Eye (tissue), 1 donor: ENCODE measurements at places on chromosomes 2 and 18.

DNA sequence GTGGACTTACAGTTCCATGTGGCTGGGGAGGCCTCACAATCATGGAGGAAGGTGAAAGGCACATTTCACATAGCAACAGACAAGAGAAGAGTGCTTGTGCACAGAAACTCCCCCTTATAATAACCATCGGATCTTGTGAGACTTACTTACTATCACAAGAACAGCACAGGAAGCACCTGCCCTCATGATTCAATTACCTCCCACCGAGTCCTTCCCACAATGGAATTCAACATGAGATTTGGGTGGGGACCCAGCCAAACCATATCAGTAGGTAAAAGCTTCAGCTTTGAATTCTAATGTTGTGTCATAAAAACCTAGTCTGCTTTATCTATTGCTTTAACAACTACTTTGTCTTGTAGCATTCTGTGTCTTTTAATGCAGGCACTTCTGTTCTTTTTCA, 140.4 kb upstream of the PIK3C3 start:
- no peak for DNase-seq

DNA sequence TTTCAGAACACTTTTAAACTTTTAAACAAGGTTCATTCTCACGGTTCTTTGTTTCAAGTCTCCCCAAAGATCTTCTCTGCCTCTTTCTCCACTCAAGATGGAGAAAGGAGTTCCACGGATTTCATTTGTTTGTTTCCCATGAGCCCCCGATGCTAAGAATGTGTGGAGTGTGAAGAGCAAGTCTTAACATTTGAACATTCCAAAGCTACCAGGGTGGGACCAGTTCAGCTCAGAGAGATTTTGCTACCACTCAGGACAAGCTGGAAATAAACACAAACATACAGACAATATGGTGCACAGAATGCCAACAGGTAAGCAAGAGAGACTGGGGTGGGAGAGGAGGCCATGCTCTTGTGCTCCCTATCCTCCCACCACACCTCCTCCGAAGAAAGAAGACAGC, 56.7 kb downstream of the SPRED2 start:
- DNase-seq, result no peak

DNA sequence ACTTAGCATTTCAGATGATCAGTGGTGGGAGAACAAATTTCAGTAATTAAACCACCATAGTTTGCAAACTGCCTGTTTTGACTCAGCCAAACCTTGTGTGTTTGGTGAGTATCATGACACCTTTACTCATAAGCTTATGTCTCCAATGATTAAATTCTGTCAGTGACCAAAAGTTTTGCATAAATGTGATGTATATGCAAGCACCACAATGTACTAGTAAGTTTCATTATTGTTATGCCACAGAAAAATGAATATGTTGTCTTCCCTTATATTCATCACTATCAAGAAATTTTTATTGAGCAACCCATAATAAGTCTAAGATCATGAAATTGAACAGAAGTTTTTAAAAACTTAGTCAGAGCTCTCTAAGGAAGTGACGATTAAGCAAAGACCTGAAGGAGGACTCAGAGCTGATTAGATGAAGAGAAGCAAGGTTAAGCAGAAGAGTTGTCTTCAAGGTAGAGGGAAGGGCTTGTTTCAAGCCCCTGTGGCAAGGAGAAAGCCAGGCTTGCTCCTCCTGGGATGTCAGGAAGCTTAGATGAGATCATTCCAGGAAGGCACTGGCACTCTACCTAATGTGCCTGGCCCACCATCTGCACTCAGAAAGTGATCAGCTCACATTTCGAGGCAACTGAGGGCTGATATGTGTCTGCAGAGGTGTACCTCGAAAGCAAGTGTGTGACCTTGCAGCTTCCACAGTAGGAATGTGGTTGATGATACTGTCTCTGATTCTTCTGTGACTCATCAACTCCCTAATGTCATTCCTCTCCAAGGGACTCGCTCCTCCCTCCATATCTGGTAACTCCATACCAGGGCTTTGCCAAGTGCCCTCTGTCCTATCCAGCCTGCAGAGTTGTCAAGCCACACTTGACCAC, 54.7 kb downstream of the KCTD18 start:
- DNase-seq, result no peak

DNA sequence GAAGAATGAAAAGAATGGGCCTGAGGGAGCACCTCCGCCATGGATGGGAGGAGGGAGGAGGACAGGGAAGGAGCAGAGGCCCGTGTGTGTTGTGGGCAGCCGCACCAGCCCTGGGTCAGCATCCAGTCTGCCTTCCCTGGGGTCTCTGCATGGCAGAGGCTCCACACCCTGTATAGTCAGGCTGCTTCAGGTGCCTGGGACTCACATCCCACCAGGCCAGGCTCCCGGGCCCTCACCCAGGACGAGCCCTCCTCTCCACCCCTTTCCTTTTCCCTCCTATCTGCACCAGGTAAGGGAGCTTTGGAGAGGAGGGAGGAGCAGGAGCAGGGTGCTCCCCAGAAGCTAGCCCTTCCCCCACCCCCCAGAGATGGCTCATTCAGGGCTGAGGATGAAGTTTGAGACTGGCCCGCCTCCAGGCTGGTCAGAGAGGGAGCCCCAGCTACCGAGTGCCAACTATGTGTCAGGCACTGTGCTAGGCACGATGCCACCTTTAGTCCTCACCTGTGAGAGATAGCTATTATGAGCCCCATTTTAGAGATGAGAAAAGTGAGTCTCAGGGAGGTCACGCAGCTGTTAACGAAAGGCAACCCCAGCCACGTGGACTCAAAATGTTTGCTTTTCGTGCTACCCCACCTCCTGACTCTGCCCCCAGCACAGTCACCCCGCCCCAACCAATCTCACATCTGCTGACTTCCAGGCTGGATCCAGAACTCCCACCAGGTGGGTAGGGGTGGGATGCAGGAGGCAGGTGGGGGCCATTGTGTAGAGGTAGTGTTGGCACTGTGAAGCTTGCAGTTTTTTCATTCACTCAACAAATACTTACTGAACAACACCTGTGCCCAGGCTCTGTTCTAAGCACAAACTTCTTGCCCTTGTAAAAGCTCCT, 242.1 kb downstream of the DYSF start:
- DNase-seq, result no peak

DNA sequence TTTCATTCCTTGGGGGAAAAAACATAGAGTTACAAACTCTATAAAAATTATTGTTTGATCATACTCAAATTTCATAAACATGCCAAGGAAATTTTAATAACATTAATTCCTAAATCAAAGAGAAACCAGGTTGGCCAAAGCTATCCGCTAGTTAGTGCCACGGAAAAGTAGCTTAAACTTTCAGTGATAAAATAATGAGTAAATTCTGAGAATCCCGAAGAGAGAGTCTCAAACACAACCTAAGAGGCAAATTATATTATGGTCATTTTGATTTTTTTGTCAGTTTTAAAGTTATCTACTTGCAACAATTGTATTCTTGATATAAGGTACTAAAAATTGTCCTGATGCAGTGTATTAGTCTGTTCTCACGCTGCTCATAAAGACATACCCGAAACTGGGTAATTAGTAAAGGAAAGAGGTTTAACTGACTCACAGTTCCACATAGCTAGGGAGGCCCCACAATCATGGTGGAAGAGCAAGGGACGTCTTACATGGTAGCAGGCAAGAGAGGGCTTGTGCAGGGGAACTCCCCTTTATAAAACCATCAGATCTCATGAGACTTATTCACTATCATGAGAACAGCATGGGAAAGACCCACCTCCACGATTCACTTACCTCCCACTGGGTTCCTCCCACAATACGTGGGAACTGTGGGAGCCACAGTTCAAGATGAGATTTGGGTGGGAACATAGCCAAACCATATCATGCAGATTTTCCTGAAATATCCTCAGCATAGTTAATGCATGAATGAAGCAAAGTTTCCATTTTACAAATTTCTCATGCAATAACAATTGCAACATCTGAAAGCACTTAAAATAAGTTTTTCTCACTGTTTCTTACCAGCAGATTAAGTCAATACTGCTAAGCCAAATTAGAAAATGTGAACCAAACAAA, 205.9 kb upstream of the STK17B start:
- peak; percentile 15 for DNase-seq

DNA sequence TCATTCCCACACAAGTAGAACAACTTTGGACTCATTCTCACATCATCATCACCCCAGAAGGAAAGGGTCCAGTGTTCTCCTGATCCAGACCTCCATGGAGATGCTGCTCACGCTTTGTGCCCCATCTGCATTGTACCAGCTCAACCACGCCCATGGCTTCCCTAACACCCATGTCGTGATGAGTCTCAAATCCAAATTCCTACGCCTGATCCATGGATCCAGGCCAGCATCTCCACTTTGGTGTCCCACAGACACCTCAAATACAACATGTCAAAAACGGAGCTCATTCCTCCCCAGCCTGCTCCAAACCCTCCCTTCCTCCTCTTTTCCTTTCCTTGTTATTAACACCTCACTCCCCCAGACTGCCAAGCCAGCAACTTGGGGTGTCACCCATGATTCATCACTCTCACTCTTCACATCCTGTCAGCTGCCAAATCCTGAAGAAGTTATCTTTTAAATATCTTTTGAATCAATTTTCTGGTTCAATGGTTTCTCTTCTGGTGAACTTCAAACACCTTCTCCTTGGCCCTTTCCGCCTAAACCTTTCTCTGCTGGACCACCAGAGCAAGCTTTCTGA, 30.2 kb upstream of the FAM124B start:
- no peak for DNase-seq

- DNase-seq, result no peak
Observed at GRCh38 chr2:102032368-102033030, 40.7 kb downstream of the IL1R2 start.

DNA sequence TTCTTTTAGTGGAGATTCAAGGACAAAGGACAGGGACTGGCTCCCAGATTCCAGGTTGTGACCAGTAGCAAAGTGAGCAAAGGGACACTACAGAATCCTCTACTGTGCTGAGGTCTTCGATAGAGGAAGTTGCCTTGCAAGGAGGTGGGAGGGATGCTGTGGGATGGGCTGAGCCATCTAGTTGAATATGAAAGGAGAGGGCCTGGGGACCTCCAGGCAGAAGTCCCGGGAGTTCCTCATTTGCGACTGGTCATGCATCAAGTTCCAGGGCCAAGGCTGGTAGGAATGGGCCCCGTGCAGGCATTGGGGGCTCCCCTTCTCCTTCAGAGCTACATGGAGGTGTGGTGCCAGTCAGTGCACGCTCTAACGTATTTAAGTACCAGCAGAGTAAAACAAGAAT, 12.6 kb upstream of the PROM2 start:
- DNase-seq, result no peak

- no peak for DNase-seq
Observed at GRCh38 chr18:49716035-49716434, 97.3 kb downstream of the ACAA2 start.

GRCh38 chr18:23194997-23195957, 60.0 kb downstream of the CABLES1 start:
- no peak for DNase-seq

DNA sequence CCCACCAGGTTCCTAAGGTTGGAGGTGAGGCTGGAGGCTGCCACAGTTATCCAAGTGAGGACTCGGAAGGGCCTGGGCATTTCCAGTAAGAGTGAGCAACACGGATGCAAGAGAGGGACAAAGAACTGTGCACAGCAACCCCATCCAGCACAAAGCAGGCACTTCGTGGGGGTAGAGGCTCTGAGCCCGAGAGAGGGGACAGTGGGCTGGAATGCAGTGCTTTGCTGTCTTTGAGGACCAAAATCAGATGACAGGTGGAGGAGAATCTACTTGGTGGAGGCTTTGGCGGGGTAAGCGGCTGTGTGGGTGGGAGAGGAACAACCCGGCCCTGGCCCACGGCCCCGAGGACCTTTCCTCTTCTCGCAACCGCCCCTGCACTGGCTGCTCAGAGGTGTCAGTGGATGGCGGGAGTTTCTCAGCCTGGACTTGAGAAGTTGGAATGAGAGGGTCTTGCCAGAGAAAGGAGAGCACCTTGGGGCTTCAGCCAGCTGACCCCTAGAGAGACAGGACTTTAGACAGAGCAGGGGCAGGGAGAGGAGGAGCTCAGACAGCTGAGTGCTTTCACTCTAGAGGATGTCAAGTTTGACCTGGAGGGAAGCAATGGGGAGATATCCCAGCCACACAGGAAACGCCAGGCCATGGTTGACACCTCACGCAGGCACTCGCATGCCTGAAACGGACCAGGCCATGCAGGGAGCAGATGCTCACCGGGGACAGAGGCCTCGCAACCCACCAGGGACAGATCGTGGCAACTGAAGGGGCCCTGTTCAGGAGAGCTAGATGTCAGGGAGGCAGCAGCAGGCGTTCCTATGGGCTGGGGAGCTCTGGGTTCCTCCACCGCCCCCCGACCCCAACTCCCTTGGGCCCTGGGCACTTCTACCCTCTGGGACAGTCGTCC, 11.6 kb downstream of the RAMP1 start:
- DNase-seq, result no peak

DNA sequence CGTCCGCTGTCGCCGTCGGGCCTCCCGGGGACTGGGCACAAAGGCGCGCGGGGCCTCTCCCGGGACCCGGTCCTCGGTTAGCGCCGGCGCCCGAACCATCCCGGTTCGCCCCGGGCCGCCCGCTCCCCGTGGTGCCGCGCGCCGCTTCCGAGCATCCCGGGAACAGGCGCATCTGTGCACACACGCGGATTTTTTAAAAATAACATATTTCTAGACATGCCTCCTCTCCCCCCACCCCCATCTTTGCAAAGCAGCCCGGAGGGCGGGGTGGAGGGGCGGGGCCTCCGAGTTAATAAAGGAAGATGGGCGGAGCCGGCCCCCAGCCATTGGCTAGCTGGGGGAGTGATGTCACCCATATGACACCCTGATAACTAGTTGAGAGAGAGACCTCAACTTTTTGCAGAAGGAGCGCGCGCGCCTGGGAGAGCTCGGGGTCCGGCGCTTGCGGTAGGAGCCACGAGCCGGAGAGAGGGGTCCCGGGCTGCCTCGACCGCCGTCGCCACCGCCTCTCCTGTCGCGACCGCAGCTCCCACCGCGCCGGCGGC, at the start of gene SOX11:
SOX11 (plus strand) TSS at position 400 of the 545 bp plus-strand sequence. CDS start 338 bp downstream, outside the sequence.
- peak; percentile 99 for DNase-seq
